ENCODE measurements at places on chromosomes 12 and 14.

DNA sequence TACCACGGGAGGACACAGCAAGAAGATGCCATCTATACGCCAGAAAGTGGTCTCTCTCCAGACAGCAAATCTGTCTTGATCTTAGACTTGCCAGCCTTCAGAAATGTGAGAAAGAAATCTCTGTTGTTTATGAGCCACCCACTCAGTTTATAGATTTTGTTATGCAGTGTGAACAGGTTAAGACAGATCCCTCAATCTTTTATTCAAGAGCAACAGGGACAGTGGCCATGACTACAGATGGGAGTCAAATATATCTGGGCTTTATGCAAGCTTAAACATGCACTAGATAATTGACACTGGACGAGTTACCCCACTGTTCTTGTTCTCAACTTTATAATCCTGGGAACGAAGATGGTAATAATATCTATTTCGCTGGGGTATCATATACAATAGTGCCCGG is 288.7 kb downstream of the RPAP3 start:
- DNase-seq, result no peak

DNA sequence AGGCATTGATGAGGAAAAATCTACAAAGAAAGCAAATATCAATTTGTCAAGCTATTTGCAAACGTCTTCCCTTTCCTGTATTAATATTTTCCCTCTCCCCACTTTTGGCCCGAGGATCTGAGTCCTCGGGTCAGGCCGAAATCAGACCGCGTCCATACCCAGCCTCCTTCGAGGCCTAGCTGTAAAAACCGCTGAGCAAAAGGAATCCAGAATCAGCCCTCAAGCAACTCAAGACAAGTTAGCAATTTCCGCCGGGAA is 353 bp upstream of the MAPK1IP1L start:
- DNase-seq, result no peak

- peak; percentile 63 for DNase-seq
Observed at GRCh38 chr12:113241191-113242025, 20.1 kb downstream of the TPCN1 start.

GRCh38 chr12:105279460-105280056 is 43.6 kb upstream of the APPL2 start:
- DNase-seq, result peak; percentile 30

DNA sequence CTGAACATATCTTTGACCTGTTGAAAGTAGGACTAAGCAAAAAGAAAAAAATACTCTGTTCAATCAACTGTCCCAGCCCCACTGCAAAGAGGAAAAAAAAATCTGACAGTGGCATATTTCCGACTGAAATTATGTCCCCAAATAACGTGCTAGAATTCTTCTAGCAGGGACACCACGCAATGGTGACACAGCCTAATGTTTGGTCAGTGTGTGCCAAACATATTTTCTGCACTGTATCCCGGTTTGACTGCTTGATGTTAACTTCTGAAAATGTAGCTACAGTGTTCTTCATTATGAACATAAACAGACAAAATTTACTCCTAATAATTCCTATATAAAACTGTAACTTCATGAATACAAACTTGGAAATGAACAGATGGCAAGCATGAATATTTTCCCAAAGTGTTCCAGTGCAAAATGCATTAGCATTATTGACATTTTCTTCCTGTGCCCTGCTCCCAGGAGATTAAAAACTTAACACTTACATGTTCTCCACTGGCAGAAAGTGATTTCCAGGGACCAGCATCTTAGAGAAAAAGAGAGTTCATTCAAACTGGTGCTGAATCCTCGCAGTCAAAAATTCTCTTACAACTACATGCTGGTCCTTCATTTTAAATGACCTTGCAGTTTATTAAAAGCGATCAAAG is 72.4 kb upstream of the SYT1 start:
- no peak for DNase-seq

DNA sequence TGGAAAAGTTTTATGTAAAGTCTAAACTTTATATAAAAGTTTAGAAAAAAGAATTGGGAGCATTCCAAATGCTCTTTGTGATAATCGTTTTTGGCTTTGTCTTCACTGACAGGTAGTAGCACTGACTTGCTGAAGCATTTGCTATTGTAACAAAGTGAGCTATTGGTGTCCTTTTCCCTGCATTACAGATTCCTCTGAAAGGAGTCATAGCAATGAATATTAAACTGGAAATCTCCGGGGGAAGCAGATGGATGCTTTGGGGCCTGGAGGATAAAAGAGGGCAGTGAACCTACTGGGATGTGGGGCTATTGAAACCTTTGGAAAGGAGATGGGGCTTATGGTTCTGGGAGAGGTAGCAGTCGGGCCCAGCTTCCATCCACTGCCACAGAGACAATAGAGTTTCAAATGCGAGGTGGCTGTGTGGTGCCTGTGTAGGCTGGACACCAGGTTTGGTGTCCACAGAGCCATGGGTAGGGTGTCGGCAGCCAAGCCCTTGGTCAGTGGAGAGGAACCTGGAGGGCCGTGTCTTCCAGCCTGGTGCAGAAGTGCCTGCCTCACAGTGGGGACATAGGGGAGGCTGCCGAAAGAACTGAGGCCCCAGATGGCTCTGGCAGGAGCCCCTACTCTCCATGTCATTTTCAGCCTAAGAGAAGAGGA is 10.1 kb downstream of the GSG1 start:
- no peak for DNase-seq
